ENCODE measurements at places on chromosomes 6 and 20. TPM values are rescaled to one million over a fixed set of nuclear protein-coding genes. Genes with fewer than 3 reads are reported as not detected.

DNA sequence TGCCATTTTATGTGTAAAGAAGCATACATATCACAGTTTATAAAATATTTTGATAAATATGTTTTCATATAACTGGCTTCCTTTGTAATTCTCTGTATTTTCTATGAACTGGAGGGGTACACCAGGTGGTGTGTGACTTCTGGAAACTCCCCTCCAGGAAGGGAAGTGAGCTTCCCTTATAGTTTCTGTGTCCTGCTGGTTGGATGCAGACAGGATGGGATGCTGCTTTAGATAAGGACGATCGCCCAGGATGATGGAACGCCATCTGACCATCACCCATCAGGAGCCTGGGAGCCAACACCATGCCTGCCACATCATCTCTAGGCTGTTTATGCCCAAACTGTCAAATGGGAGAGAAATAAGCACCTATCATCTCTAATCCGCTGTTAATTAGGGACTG is 66.1 kb downstream of the SULF2 start:
- H3K4me1 ChIP-seq = peaks cover 3% of the 10 kb centered on the region
- no peaks in the 10 kb centered on the region for H3K36me3 ChIP-seq
- no peak overlapping the region for H3K4me3 ChIP-seq
- DNase-seq = no peak
- no peak overlapping the region for H3K27ac ChIP-seq

- no peak overlapping the region for H3K27ac ChIP-seq
- H3K4me3 ChIP-seq = no peak overlapping the region
- no peaks in the 10 kb centered on the region for H3K27me3 ChIP-seq
- H3K4me1 ChIP-seq = peaks cover 3% of the 10 kb centered on the region
- no peaks in the 10 kb centered on the region for H3K36me3 ChIP-seq
Measured at GRCh38 chr6:169575365-169575764, 126.5 kb downstream of the WDR27 start.

GRCh38 chr6:151063352-151063751 is 176.4 kb upstream of the AKAP12 start:
- H3K27me3 ChIP-seq = no peaks in the 10 kb centered on the region
- no peak overlapping the region for H3K27ac ChIP-seq
- no peaks in the 10 kb centered on the region for H3K36me3 ChIP-seq
- DNase-seq = no peak
- H3K4me3 ChIP-seq = no peak overlapping the region

COL12A1 gene
- 45.1 TPM for total RNA-seq

VSTM2L gene
- total RNA-seq = 71.6 TPM
